ENCODE measurements at places on chromosomes 2 and 18.

DNA sequence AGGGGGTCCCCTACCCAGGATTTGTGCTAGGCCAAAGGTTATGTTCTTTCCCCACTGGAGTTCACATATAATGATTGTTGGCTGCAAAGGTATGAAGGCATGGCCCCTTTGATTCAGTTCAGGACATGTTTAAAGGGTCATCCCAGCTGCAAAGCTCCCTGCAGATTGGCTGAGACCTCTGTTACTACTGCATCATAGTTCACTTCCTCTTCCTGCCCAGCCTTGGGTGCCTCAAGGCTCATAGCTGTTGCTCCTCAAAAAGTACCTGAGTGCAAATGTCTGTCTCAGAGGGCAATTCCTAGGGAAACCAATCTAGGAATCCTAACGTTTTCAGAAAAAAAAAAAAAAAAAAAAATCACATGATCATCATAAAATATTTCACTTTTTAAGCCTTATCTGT lies 125.1 kb downstream of the ATL2 start:
- no peak for DNase-seq

DNA sequence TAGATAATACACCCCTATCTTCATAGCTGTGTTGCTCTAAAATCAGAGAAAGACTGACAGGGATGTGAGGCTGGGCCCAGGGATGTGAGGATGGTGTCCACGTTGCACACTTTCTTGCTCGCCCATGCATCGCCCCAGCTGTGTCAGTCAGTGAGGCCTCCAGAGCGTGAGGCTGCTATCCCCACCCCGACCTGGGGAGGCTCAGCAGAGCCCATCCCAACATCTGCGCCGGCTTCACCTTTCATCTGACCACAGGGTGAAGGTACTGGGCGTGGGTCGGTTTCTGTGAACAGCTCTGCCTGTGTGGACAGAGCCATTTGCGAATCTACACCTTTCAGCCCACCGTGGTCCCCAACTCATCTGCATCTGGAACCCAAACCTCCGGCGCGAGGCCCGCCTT lies 255.7 kb downstream of the HDAC4 start:
- DNase-seq = no peak

GRCh38 chr2:109344270-109344805 lies 215.3 kb downstream of the SH3RF3 start:
- no peak for DNase-seq

- DNase-seq = no peak
These were observed 23.4 kb downstream of the MBOAT2 start for GRCh38 chr2:8980096-8980495.

DNA sequence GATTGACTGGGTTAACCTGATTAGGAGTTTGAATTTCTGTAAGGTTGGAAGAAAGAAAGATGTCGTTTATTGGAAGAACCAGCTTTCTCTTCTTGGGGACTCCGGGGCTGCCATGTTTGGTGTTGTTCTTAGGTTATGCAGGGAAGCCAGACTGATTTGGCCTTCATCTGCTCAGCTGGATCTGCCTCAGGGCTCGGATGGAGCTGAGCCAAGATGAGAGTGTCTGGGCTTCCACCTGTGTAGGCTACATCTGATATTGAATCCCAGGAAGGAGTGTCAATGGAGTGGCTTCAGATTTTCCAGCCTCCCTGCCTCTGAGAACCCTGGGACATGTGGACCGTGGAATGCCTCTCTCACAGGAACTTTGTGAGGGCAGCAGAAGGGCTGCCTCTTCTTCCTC lies 126.1 kb downstream of the WDSUB1 start:
- DNase-seq = no peak

- no peak for DNase-seq
These were observed 22.6 kb upstream of the ID2 start for GRCh38 chr2:8659092-8659734.

Measured in stimulated activated CD8-positive, alpha-beta memory T cell treated with anti-CD3 and anti-CD28 coated beads, Interleukin-2, amount 100 ng/mL, for 1 hour (primary cell).